Activated T-cell treated with anti-CD3 and anti-CD28 coated beads for 24 hours (primary cell): ENCODE measurements at places on chromosomes 12 and 14.

DNA sequence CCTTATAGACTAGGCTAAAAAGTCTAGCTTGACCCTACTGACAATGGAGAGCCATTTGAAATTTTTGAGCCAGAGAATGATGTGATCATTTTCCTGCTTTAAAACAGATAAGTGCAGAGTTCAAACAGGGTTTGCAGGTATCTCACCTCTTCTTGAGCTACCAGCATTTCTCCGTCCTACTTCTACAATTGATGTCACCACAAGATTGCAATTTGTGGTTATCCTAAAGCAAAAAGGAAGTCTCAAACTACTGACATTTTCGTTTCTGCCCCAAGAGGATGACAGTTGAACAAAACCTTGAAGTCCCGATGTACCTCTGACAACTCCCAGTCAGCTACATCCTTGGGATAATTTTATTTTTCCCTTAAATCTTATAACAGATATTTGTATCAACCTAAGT is 86.7 kb downstream of the PTGER2 start:
- no peak for DNase-seq

- DNase-seq = no peak
Measured at GRCh38 chr14:54490445-54491175, 1.8 kb upstream of the GMFB start.

DNA sequence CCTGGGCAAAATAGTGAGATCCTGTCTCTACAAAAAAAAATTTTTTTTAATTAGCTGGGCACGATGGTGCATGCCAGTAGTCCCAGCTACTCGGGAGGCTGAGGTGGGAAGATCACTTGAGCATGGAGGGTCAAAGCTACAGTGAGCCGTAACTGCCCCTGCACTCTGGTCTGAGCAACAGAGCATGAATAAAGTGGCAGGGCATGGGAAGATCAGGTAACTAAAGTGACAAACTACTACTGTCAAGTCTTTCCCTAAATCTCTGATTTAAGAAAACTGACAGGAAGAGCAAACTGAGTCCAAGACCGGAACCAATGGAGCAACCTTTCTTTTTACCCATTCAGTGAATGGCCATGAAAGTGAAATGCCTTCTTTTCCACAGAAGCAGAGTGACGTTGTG is 10.8 kb downstream of the DCAF5 start:
- DNase-seq = no peak

DNA sequence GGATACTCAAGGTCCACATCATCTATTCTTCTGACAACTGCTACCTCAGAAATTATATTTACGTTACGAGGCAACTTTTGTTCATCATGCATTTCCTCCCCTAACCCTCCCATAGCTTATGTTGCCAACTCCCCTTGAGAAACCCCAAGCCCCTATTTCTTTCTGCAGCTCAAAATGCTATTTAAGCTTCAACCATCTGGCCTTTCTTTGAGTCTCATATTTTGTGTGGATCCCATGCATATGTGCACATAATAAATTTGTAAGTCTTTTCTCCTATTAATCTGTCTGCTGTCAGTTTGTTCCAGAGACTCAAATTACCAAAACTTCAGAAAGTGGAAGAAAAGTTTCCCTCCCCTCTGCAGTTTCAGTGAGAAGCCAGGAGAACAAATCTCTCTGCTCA is 444.1 kb downstream of the TRHDE start:
- no peak for DNase-seq

GRCh38 chr14:69708586-69709560 is 58.1 kb upstream of the SRSF5 start:
- no peak for DNase-seq
